ENCODE measurements at places on chromosomes 7 and 10.

GRCh38 chr10:86355571-86356038, 11.0 kb downstream of the GRID1 start:
- DNase-seq: no peak

GRCh38 chr7:138245216-138245615, 169.0 kb downstream of the AKR1D1 start:
- peak; percentile 40 for DNase-seq

- DNase-seq: peak; percentile 80
Measured at GRCh38 chr7:100483722-100484672, at the start of gene NYAP1. TSS of gene NYAP1 (plus strand) at chr7:100483927. CDS start at chr7:100485312, 1,385 bp downstream.

DNA sequence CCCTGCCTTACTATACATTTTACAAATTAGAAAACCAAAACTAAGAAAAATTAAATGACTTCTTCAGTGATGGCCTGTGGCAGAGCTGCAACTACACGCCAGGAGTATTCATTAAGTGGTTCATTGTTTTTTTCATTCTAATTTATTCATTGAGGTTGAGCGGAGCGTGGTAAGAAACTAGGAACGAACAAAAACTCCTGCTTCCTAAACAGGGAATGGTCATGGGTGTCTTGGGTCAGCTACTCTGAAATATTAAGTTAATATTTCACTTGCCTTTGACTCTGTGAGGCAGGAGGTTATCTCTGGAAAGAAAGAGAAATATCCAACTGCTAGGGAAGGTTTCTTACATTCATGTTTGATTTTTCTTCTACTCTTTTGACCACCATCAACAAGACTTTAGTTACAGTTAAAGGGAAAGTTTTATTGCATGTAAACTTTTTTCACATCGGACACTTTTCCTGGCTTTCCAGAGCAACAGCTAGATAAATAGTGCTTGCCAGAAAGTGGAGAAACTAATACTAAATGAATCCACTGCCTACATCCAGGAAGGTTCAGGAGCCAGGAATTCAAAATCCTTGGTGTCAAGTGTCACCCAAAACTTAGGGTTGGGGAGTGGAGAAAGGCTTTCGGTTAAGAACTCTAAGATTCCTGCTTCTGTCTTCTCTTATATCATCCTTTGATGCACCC, 896 bp upstream of the GNG11 start:
- no peak for DNase-seq

DNA sequence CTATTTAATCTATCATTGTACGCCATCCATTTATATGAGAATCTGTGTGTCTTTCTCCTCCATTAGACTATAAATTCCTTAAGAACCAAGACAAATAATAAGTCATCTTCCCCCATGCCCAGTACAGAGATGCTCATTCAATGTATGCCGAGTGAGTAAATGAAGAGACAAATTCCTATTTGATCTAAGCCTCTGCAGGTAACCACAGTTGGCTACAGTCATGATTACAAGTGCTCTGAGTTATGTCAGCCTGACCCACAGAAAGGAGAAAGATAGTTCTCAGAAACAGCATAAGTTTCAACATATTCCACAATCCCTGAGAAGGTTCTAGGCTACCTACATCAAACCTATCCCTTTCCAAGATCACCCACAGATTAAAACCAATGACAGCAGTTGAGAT, 46.1 kb downstream of the MPP7 start:
- DNase-seq: no peak
